ENCODE measurements at places on chromosomes 1 and 21. TPM values are rescaled to one million over a fixed set of nuclear protein-coding genes. Genes with fewer than 3 reads are reported as not detected.

The FCRL1 gene
- not detected for total RNA-seq

The HAO2 gene
- total RNA-seq, result not detected

The FAM131C gene
- 0.50 TPM for total RNA-seq

The LRRC8D gene
- total RNA-seq, result 28.8 TPM

The TEDDM1 gene
- total RNA-seq, result not detected

The GUCA2A gene
- total RNA-seq, result not detected

The SLC1A7 gene
- 0.33 TPM for total RNA-seq

The OR6K3 gene
- total RNA-seq, result not detected

The CELA3A gene
- not detected for total RNA-seq

GRCh38 chr1:30950053-30950452 is 41.5 kb upstream of the SDC3 start:
- DNase-seq, result no peak

DNA sequence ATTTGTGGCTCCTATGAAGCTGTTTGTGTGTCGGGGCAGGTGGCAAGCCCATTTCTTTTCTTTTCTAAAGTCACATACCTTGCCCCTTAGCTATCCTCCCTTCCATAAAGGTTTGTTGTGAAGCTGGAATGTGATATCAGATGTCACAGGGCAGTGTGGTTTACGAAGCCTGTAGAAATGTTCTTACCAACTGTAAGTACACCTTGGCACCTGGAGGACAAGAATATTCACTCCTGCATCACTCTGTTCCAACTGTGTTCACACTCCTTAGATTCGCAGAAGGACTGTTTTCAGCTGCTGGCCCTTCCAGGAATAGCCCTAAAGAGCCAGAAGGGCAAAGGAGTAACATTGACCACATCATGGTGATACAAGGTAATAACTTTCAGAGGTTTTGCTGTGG is 176.9 kb downstream of the FGGY start:
- DNase-seq, result no peak

GRCh38 chr1:43354936-43355335 is 3.8 kb upstream of the CDC20 start:
- no peak for DNase-seq

DNA sequence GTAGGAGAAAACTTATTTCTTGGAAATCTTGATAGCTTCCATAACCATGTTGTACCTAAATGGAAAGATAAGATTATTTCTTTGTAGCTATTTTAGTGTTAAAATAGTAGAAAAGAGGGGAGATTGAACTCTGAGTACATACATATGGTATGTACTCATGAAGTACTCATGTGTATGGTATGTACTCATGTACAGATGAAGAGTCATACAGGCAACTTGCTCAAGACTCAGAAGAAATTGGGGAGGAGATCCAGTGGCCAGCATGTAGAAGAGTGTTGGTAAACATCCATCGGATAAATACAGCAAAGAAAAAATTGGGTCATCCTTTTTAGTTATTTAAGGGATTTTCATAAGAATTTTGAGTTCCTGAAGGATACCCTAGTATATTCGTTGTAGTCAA is 29.0 kb downstream of the MDM4 start:
- DNase-seq, result peak; percentile 28

DNA sequence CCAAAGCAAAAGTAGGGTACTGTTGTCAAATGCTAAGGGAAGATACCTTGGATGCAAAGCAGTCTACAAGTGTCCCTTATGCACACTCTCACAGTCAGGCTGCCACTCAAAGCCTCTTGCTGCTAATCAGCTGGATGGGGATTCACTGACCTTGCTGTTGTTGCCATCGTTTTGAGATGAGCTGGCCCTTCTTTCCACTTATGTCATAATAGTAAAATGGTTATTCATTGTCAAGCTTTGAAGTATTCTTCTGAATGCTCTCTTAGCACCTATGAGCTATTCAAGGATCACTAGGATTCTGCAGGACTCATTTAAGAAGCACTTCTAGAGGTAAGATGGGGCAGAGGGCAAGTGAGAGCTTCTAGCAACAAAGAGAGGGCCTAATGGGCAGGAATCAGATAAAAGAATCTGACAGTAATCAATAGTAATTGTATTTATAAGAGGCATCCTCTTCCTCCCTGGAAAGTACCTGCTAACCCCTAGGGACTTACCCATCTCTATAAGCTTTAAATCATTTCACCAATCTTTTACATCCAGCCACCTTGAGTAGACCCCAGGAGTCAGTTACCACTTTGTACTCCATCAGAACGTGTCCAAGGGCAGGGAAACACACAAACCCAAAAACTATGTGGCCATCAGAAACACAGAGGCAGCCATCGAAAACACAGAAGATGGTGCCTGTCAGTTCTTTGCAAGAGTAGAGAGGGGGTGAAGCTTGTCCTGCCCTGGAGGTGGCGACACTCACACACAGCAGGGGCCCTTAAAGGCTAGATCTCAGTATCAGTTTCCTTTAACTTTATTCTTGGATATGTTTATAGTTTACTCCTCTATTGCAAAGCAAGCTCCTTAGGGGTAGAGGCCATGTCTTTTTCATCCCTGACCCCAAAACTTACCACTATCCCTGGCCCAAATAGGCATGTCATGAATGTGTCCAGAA is 103.7 kb upstream of the NFIA start:
- peak; percentile 67 for DNase-seq

DNA sequence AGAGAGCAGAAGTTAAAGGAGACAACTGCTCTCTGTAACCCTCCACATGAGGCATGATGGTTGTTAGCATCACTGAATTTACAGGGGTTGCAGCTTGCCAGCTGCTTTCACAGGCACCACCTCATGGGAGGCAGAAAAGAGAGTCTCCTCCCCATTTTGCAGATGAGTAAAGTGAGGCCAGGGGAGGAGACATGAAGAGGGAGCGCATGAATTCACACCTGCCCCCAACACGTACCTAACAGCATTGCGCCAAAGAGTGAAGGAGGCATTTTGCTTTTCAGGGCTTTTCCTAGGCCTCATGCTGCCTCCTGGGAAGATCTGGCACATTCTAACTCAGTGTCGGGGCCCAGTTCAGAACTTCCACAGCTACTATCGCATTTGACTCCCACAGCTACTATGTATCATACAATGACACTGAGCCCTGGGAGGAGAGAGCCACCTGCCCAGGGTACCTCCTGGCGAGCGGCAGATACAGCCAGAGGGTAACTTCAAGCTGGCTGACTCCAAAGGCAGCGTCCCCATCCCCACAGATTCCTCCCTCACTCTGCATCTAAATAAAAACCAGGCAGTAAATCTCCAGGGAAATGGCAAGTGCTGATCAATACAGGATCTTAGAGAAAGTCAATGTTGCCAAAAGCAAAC is 34.0 kb downstream of the GLIS1 start:
- no peak for DNase-seq

- DNase-seq, result no peak
These were observed 55.2 kb downstream of the PCNX2 start for GRCh38 chr1:233240371-233240770.

DNA sequence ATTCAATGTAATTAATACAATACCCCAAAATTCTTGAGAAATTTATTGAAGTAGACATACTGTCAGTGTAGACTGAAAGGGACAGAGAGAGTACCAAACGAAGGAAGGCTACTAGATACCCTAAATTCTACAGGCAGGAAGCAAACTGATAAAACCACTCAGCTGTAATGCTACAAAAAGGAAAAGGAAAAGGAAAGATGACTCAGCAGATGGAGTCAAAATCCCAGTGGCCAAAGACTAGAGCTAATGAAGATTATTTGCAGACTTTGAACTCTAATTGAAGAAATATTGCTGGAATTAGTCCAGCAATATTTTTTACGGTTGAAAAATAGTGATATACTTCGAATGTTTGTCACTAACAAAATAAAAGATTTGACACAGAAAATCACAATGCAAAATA is 671.9 kb downstream of the BRINP3 start:
- DNase-seq, result no peak

GRCh38 chr1:24124980-24125379 is 13.0 kb upstream of the MYOM3 start:
- no peak for DNase-seq

DNA sequence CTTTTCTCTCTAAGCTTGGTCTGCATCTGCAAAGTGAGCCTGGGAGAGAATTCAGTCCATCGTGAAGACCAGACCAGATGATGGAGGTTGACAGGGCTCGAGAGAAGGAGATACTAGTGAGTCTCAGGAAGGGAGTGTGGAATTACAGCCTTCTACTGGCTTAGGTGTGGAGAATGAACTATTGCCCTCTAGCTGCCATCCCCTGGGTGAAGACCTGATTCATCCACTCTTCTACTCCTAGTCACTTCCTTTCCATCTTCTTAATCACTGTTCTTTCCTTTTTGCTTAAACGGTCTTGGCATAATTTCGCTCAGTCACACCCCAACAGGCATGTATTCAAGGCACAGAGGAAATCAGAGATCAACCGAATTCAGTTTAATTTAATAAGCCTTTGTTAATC is 34.0 kb upstream of the HSD17B7 start:
- peak; percentile 43 for DNase-seq

GRCh38 chr1:198837278-198838021 is 198.6 kb downstream of the PTPRC start:
- no peak for DNase-seq

DNA sequence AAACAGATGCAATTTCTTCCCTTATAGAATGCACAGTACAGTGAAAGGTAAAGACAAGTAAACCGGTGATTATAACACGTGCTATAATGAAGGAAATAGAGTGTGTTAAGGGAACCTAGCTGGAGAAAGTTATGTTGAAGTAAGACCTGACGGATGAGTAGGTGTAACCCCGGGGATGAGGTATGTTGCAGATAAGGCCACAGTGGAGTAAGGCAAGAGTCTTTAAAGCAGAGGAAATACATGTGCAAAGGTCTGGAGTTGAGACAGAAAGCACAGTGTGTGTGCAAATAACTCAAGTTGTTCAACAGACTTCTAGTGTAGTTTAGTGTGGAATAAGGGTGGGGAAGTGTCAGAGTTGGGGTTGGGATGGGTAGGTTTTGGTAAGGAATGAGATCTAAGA is 2.9 kb downstream of the DBT start:
- no peak for DNase-seq

GRCh38 chr1:20604678-20605077 is 15.8 kb downstream of the CDA start:
- peak; percentile 20 for DNase-seq

DNA sequence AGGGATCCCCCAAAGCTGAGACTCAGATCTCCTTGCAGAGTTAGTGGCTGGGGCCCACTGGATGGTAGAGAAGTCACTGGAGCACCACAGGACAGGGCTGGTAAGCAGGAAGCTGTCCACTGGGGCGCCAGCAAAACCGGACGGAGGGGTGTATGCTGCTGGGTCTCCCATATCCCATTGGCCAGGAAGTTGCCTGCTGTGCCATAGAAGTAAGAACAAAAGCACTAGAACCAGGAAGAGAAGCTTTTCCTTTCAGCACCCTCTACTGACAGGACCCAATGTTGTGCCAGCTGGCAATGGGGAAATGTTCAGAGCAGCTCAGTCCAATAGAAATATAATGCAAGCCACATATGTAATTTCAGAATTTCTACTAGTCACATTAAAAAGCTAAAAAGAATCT is 146.6 kb downstream of the SPATA46 start:
- DNase-seq, result peak; percentile 11

DNA sequence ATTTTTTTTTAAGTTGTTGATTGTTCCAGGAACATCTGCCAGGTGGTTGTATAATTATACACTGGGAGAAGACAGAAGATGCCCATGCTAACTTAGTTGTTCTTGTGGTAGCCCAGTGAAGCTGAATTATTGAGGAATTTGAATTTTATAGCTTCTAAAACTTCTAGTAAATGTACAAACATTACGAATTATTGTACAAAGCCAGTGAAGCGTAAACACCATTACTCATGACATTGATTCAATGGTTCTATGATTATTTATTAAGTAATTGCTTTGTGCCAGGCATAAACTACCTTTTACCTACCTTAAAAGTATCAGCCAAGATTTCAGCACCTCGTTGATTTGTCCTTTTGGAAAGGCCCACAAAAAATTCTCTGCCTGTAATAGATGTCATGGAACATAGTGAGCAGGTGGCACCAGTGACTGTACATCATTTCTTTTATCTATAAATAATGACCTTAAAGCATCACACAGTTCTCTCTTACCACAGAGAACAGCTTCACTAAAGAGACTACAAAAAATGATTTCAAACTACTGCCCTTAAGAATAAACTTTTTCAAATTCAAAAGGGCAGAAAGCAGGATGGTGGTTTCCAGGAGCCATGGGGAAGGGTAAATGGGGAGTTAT is 74.9 kb upstream of the BCL10 start:
- no peak for DNase-seq

DNA sequence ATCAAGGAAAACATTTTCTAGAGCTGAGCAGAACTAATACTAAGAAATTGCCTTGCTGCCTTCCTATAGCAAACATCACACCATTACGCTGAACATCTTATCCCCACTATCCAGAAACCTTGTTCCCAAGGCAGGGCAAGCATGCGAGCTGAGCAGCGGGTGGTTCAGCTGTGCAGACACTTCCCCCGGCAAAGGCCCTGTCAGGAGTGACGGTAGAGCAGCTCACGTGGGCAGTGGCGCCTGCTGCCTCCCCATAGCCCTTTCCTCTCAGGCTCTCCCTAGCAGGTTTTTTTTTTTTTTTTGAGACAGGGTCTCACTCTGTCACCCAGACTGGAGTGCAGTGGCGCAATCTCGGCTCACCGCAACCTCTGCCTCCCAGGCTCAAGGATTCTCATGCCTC is 13.7 kb upstream of the ANGPTL7 start:
- no peak for DNase-seq

- DNase-seq, result no peak
These were observed 203.9 kb upstream of the CACYBP start for GRCh38 chr1:174795806-174796205.

DNA sequence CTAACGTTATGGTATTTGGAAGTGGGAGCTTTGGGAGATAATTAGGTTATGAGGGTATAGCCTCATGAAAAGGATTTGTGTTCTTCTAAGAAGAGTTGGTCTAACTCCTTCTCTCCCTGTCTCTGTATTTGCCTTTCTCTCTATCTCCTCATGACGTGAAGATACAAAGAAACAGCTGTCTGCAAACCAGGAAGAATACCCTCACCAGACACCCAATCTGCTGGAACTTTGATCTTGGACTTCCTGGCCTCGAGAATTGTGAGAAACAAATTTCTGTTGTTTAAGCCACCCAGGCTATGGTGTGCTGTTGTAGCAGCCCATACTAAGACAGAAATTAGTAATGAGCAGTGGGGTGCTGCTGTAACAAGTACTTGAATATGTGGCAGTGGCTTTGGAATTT is 16.1 kb downstream of the C1orf141 start:
- no peak for DNase-seq
